Thoracic aorta (tissue), 2 donors: ENCODE measurements at places on chromosomes 7 and 10.

DNA sequence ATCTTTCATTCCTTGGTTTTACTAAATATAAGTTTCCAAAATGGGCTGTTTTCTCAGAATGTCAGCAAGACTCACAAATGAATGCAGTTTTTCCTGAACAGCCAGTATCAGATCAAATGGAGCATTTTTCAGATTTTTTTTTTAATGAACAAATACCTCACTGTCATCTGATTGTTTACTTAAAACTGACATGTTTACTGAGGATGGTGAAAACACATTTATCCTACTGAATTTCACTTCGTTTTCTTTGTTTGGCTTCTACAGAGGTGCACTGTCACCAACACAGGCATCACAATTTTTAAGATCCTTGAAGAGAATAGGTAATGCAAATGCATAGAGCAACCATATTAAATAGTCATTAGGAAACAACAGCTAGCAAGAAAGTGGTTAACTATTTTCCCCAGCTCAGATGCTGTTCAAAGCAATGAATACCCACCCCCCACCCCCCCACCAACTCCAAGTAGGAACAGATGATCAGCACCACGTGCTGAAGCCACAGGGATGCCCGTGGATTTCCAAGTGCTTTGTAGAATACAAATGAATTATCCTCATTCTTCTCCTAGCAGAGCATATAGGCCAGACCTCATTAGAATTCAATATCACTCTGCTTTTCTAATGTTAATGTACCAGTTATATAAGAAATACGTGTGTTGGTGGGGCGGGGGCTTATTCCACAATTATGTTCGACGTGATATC is 205.9 kb downstream of the SKAP2 start:
- DNase-seq, result no peak

GRCh38 chr7:137850972-137851945 is 4.5 kb upstream of the DGKI start:
- no peak for DNase-seq

DNA sequence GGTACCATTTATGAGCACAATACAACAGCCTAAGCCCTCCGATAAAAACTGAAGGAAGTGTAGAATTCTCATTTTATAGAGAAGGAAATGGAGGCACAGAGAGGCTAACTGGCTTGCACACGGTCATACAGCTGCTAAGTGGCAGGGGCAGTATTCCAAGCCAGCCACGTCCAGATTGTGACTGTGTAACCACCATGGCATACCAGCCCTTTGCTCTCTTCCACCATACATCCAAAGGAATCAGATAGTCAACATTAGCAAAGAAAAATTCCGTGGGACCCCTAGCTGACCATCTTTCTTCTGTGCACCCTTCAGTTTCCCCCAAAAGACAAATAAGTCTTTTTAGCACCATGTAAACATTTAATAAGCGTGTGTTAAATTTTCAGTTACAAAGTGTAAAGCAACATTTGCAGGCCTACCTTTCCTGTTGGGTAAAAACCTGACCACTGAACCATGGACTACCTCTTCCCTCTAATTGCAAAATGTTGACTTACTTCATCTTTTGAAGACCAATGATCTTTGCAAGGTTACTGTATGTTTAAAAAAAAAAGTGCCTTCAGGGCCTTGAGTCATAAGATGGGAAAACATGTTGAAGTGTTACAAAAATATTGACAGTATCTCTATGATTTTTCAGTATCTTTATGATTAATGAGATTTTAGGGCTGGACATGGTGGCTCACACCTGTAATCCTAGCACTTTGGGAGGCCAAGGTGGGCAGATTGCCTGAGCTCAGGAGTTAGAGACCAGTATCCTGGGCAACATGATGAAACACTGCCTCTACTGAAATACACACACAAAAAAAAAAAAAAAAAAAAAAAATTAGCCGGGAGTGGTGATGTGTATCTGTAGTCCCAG is 24.3 kb upstream of the PDZD8 start:
- DNase-seq, result no peak

- no peak for DNase-seq
These were observed 588.0 kb upstream of the LRRN3 start for GRCh38 chr7:110502888-110503465.

- no peak for DNase-seq
These were observed 10.7 kb downstream of the ATOH7 start for GRCh38 chr10:68221196-68221595.
